Central memory CD8-positive, alpha-beta T cell (primary cell): ENCODE measurements at places on chromosomes 2 and 18.

- DNase-seq = no peak
Measured at GRCh38 chr18:25175558-25176517, 176.1 kb downstream of the ZNF521 start.

DNA sequence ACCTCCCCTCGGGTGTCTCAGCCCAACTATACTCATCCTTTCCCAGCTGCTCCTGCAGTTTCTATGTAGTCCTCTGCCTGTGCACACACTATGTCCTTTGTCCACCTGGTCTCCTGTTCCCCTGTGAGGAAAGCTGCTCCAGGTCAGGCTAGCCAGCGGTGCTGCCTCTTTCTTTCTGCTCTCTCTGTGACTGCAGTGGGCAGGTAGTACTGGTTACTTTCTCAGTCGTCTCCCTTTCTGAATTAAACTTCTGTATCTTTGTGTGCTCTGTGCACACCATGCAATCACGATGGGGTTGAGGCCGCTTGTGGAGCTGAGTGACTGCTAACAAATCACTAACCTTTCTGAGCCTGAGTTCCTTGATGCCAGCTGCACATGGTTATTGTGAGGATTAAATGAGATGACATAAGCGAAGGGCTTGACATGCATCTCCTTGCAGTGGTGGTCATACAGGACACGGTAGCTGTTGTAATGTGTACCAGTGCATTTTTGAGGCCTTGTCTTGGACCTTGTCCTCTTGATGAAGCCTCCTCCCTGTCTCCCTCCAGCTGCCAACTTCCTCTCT lies 3.5 kb downstream of the FARP2 start:
- DNase-seq = no peak

- DNase-seq = no peak
Measured at GRCh38 chr2:100895934-100896685, 76.2 kb downstream of the NPAS2 start.

DNA sequence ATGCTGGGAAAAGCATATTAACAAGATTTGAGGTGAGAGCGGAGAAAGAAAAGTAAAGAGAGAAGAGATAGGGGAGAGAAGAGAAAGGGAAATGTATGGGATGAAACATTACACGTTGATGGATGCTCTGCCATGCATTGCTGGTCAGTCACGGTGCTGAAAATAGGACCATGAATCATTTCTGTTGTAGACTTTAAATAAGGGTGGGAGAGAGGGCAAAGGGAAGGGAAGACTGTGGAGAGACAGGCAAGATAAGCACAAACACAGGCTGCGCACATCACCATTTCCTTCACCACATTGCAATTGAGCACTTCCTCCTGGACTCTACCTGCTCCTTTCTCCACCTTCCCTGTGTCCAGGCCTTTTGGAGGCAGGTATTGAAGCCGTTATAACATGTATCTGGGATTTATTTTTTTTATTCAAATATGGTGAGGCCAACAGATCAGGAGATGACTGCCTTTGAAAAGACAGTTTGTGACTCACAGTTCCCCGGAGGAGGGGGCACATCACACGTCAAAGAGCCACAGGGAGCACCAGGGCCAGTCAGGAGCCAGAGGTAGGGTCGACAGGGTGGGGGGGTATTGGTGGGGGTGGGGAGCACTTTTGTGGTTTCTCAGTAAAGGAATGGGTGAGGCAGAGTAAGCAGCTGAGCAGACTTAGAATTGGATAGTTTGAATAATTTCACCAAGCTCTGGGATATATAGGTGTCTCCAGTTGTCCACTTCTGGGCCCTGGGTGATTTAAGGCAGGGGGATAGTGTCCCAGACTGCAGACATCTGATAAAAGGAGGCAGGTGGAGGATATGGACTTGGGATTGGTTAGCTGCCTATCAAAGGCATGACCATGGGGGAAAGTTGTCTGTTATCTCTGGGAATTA lies 372.8 kb upstream of the ST6GAL2 start:
- no peak for DNase-seq

DNA sequence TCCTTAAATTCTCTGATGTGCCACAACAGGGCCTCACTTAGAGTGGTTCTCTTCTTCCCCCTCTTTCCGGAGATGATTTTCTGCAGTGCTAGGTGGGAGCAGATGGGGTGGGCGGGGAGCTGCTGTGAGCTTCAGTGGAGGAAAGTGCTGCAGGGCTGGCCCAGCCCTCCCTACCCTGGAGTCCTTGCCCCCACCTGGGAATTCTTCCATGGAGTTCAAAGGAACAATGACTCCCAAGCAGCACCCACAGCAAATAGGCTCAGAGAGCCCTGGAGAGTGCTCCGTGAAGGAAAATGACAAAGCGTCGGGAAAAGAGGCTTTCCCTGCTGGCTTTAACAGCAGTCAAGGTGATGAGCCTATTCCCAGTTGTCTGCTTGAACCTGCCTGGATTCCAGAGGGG lies 28.8 kb downstream of the LOXHD1 start:
- DNase-seq = no peak

DNA sequence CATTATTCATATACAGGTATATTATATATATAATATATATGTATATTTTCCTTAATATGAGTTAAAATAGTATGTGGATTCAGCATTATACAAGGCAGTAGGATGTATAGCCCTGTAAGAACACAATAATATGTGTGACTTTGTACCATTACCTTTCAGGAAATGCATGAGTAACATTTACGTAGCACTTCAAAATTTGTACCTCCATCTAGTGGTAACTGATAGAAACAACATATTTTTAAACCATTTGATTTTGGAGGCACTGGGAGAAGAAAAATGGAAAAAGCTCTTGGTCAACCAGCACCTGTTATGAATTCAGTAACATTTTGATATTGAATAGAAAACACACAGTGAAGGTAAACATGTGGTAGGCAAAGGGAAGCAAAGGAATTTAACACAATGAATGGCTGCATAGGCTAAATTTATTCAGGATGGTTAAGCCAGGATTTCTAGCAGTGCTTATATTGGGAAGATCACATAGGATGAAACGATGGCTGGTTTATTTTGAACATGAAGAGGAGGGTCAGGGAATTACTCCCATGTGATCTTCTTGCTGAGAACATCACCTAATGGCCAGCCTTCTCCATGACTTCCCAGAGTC lies 565.5 kb downstream of the CCDC85A start:
- no peak for DNase-seq

- DNase-seq = no peak
Measured at GRCh38 chr18:61093965-61094364, 239.3 kb upstream of the CDH20 start.

GRCh38 chr2:150532879-150533278 lies 45.4 kb upstream of the RND3 start:
- DNase-seq = no peak

DNA sequence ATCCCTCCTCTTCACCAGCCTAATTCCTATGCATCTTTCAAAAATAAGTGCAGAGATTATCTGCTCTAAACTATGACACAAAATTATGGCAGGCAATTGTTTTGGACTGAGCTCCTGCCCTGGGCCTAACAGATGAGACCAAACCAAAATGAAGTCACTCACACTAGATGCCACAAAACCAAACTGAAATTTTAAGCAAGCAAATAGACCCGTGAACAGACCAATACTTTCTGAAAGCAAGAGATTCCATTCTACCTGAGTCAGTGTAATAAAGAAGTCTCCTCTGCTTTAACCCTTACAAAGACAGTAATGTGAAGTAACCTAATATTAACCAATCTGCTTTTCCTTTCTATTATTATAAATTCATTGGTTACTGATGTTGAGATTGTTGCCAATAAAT lies 84.3 kb downstream of the RIT2 start:
- DNase-seq = no peak

DNA sequence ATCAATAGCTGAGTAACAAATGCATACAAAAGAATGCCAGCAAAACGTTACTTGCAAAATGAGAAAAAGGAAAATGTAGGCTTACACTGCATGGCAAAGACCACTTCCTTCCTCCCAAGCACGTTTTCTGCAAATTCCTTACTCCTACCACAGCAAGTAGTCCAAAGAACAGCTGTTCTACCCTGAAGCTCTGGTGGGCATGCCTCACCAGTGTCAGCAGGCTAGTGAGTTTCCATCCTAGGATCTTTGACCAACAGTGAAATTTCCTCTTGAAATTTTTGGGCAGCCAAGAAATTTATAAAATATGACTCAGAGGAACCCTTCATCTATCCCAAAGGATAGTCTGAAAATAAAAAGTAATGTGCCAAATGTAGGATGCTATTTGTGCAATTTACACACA lies 123.9 kb downstream of the ZNF532 start:
- DNase-seq = no peak

DNA sequence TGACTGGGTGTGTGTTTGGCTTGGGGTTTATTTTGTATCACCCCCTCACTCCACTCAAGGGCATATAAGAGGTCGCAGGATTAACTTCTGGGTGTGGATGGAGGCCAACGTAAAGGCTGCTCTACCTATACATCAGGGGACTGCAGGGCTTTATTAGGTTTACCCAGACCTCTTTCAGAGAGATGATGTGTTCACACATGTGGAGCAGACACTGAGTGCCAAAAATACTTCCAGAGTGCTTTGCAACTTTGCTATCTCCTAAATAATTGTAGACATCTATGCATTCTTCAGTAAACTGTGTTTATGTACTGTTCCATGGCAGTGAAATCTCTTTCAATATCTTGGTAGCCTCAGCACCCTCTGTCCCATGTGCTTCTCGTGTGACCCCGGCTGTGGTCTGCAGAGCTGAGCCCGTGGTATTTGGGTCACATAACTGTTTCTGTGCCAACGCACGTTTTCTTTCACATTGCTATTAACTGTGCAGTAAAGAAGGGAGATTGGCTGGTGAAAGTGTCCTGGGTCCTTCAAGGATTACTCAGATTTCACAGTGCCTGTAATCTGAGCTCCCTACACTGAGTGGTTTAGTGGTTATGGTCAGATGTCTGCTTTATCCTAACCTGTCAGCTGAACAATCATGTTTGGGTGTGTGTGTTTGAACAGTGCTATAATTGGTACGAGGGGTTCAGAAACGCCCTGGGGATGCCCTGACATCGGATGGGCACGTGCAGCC lies 208.1 kb downstream of the VAPA start:
- no peak for DNase-seq
